ENCODE measurements at places on chromosomes 4 and X. TPM values are rescaled to one million over a fixed set of nuclear protein-coding genes. Genes with fewer than 3 reads are reported as not detected.

TMPRSS11D gene
- total RNA-seq = not detected

P2RY4 gene
- total RNA-seq = not detected

PCDH10 gene
- not detected for total RNA-seq

TCEAL5 gene
- total RNA-seq = not detected

GLOD5 gene
- total RNA-seq = not detected

HHIP gene
- total RNA-seq = not detected

SRPX2 gene
- total RNA-seq = not detected

SYP gene
- total RNA-seq = 3.3 TPM

FAAH2 gene
- total RNA-seq = 7.3 TPM

USP51 gene
- total RNA-seq = 2.2 TPM

MAGEA4 gene
- not detected for total RNA-seq

PPARGC1A gene
- total RNA-seq = not detected

UCP1 gene
- total RNA-seq = not detected

TMEM271 gene
- total RNA-seq = not detected

CT55 gene
- total RNA-seq = not detected

CXCL9 gene
- total RNA-seq = 0.10 TPM

UGT2B15 gene
- total RNA-seq = not detected

SLC2A9 gene
- 4.5 TPM for total RNA-seq

TRMT44 gene
- 36.8 TPM for total RNA-seq

MED28 gene
- total RNA-seq = 49.6 TPM

S100P gene
- 1.9 TPM for total RNA-seq

DNA sequence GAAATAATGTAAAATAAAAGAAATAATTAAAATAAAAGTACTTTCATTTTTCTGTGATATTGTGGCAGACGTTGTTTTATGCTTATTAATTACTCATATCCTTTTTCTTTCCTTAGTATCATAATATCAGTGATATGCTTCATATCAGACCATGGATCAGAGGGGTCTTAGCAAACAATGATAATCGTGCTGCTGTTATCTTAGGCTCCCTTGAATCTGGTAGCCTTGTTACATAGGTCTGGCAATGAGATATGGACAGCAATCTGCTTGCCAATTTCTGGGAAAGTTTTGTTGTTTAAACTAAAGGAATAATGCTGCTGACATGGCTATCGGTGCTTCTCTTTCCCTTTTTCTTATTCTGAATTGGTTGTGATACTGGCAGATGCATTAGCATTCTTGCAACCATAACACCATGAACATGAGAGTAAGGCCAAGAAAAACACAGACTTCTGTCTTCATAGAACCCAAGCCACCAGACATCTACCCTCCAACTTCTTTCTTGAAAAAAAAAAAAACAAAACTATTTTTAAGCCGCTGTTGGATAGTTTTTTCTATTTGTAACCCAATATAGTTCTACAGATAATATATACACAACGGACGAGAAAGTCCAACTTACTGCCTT, 16.4 kb downstream of the EPHA5 start:
- H3K4me3 ChIP-seq = no peak overlapping the region
- H3K27me3 ChIP-seq = no peaks in the 10 kb centered on the region
- no peaks in the 10 kb centered on the region for H3K4me1 ChIP-seq
- H3K27ac ChIP-seq = no peak overlapping the region

DNA sequence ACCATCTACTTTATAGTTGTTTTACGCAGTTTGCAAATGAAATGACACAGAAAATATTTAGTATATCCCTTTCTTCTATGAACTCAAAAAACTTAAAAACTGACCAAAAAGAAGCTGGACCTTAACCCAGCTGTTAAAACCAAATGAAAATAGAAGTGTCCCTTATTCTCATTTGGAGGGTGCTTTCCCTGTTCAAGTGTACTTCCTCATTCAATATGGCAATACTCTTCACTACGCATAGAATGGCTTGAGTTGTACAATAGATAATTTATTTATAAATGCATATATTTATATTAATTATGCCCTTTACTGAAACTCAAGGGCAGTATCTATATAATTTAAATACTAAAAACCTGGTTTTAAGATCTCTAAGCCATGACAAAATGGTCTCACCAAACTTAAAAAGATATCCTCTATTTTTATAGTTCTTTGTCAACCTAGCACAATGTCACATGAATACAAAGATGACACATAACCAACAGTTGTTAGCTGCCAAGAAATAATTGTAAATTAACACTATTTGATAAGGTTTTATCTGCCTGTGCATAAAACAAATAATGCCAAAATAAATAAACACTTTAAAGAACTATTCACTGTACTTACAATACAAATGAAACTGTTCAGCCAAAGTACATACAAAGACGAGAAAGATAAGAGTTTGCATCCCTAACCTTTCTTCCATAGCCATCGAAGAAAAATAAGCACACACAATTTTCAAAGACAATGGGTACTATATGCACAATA, 25.2 kb downstream of the YTHDC1 start:
- peaks cover 1% of the 10 kb centered on the region for H3K4me1 ChIP-seq
- DNase-seq = no peak
- no peak overlapping the region for H3K27ac ChIP-seq
- peaks cover 33% of the 10 kb centered on the region for H3K36me3 ChIP-seq
- H3K27me3 ChIP-seq = no peaks in the 10 kb centered on the region
- H3K4me3 ChIP-seq = no peak overlapping the region

DNA sequence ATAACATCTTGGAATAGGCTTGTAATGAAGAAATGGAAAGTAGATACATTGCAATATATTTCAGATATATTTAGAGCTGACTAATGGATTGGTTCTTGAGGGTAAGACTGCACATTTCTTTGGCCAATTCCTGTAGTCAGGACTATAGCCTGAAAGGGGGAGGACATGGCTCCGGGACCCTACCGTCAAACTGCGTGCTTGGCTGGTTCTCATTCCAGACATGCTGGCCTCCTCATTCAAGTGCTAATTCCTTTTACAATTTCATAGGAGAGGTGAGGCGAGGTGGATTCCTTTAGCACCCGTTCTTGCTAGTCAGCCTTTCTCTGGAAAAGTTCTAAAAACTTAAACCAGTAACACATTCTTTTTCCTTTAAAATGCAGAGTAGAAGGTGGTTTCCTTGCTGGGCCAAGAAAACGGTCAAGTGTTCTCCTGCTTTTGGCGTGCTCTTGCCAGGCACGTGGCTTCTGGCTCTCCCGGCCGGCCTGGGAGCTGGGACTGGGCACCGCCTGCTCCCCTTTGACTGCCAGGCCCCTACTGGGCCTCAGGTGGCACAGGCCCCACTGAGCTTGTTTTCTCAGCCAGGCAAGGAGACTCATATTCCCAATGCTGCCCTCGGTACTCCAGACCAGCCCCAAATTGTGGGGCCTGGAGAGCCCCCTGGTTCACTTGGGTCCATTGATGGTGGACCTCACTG, 167.2 kb downstream of the STK32B start:
- no peaks in the 10 kb centered on the region for H3K4me1 ChIP-seq
- H3K36me3 ChIP-seq = no peaks in the 10 kb centered on the region
- no peaks in the 10 kb centered on the region for H3K27me3 ChIP-seq
- H3K4me3 ChIP-seq = no peak overlapping the region
- no peak for DNase-seq

- peaks cover 43% of the 10 kb centered on the region for H3K27me3 ChIP-seq
- peak within 1 kb of the TSS; percentile 60 for H3K4me3 ChIP-seq
- no peak for DNase-seq
- peaks cover 3% of the 10 kb centered on the region for H3K36me3 ChIP-seq
- H3K4me1 ChIP-seq = peaks cover 7% of the 10 kb centered on the region
These were observed at the start of gene PDGFC for GRCh38 chr4:156971676-156972378. Gene PDGFC (minus strand): TSS chr4:156971799. CDS start chr4:156970903, 896 bp downstream.

- H3K4me1 ChIP-seq = no peaks in the 10 kb centered on the region
- peaks cover 7% of the 10 kb centered on the region for H3K27me3 ChIP-seq
- no peaks in the 10 kb centered on the region for H3K36me3 ChIP-seq
These were observed 23.4 kb upstream of the SLC10A7 start for GRCh38 chr4:146545102-146545501.

DNA sequence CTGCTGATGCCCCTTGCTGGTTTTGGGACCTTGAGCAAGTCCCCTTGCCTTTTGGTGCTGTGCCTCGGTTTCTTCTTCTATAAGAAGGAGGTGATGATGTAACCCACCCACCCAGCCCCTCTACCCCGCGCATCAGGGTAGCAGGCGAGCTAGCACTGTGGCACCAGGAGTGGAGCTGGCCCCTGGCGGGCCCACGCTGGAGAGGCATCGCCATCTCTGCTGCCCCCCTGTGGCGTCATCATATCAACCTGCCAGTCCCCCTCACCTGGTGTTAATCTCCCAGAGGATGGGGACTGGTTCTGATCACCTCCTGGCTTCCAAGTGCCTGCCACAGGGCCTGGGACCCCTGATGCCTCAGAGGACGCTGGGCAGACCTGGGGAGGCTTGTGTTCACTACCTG, 6.3 kb upstream of the SORCS2 start:
- DNase-seq = no peak
- H3K27me3 ChIP-seq = peaks cover 17% of the 10 kb centered on the region
- no peak overlapping the region for H3K4me3 ChIP-seq

- no peak for DNase-seq
- no peak overlapping the region for H3K4me3 ChIP-seq
- H3K27me3 ChIP-seq = peaks cover 3% of the 10 kb centered on the region
- no peak overlapping the region for H3K27ac ChIP-seq
These were observed 25.3 kb downstream of the TSC22D3 start for GRCh38 chrX:107750263-107750662.

DNA sequence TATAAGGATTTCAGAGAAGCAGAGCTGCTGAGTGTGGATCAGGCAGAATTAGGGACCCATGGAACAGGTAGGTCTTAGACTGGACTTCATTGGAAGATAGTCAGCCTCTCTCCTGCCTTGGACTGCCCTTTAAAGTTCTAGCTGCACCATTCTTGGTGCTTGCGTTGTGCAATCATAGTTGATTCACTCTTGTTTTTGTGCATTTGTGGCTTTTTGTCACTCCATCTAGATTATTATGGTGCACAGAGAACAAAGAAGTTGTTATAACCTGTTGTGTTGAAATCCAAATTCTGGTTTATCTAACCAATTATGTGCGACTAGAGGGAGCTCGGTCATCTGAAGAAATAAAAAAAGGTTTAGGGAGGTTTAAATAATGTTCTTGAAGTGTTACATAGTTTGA, 59.3 kb downstream of the JADE1 start:
- H3K27ac ChIP-seq = no peak overlapping the region
- H3K4me3 ChIP-seq = no peak overlapping the region
- H3K36me3 ChIP-seq = peaks cover 62% of the 10 kb centered on the region
- DNase-seq = no peak

- H3K27me3 ChIP-seq = no peaks in the 10 kb centered on the region
- H3K4me3 ChIP-seq = no peak overlapping the region
- H3K4me1 ChIP-seq = no peaks in the 10 kb centered on the region
- no peak overlapping the region for H3K27ac ChIP-seq
- no peak for DNase-seq
- no peaks in the 10 kb centered on the region for H3K36me3 ChIP-seq
These were observed 77.9 kb downstream of the CXXC4 start for GRCh38 chr4:104416725-104417356.

- no peaks in the 10 kb centered on the region for H3K4me1 ChIP-seq
- no peak overlapping the region for H3K27ac ChIP-seq
- no peaks in the 10 kb centered on the region for H3K36me3 ChIP-seq
- no peak for DNase-seq
- no peaks in the 10 kb centered on the region for H3K27me3 ChIP-seq
These were observed 21.8 kb downstream of the SPANXC start for GRCh38 chrX:141220342-141221008.

- H3K4me1 ChIP-seq = peaks cover 44% of the 10 kb centered on the region
- no peaks in the 10 kb centered on the region for H3K27me3 ChIP-seq
- no peak for DNase-seq
- H3K36me3 ChIP-seq = no peaks in the 10 kb centered on the region
- no peak overlapping the region for H3K27ac ChIP-seq
These were observed 94.5 kb downstream of the ANXA3 start for GRCh38 chr4:78645853-78646757.

DNA sequence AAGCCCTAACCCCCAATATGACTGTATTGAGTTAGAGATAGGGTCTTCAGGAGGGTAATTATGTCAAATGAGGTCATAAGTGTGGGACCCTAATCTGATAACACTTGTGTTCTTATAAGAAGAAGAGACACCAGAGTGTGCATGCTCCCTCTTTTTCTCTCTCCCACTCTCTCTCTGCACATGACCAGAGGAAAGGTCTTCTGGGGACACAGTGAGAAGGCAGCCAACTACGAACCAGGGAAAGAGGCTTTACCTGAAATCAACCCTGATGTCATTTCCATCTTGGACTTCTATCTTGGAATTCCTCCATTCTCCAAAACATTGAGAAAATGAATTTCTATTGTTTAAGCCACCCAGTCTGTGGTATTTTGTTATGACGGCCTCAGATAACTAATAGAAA, 97.2 kb upstream of the MAD2L1 start:
- peaks cover 6% of the 10 kb centered on the region for H3K27me3 ChIP-seq
- H3K4me3 ChIP-seq = no peak overlapping the region
- no peaks in the 10 kb centered on the region for H3K36me3 ChIP-seq
- H3K27ac ChIP-seq = no peak overlapping the region

DNA sequence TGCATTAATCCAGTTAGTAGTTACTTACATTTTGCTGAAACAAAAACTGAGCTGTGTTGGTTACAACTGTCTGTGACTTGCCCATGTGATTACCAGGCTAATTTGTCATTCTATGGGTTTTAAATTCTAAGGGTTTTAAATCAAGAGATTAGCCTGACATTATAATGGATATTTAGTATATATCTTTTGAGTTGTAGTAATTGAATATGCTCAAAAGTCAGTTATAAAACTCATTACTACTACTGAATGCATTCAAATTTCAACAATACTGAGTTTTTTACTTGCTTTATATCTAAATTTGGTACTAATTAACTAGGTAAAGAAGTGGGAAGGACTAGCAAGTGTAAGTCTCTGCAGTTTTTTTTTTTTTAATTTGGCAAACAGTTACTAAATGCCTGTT, 14.7 kb downstream of the LARP7 start:
- H3K27ac ChIP-seq = no peak overlapping the region
- H3K4me1 ChIP-seq = no peaks in the 10 kb centered on the region
- H3K4me3 ChIP-seq = no peak overlapping the region
- no peaks in the 10 kb centered on the region for H3K27me3 ChIP-seq

- H3K4me3 ChIP-seq = no peak overlapping the region
- H3K27me3 ChIP-seq = no peaks in the 10 kb centered on the region
- no peak overlapping the region for H3K27ac ChIP-seq
- H3K36me3 ChIP-seq = no peaks in the 10 kb centered on the region
These were observed 16.5 kb upstream of the BMPR1B start for GRCh38 chr4:94741304-94741703.

GRCh38 chrX:148159796-148160195, 178.7 kb downstream of the FMR1NB start:
- no peak overlapping the region for H3K27ac ChIP-seq
- no peaks in the 10 kb centered on the region for H3K4me1 ChIP-seq
- DNase-seq = no peak
- no peaks in the 10 kb centered on the region for H3K36me3 ChIP-seq
- no peak overlapping the region for H3K4me3 ChIP-seq
- no peaks in the 10 kb centered on the region for H3K27me3 ChIP-seq

GRCh38 chr4:112840061-112840460, 203.1 kb downstream of the LARP7 start:
- peaks cover 7% of the 10 kb centered on the region for H3K27me3 ChIP-seq
- no peaks in the 10 kb centered on the region for H3K4me1 ChIP-seq
- DNase-seq = no peak
- H3K4me3 ChIP-seq = no peak overlapping the region
